ENCODE measurements at places on chromosomes 2 and 18.

DNA sequence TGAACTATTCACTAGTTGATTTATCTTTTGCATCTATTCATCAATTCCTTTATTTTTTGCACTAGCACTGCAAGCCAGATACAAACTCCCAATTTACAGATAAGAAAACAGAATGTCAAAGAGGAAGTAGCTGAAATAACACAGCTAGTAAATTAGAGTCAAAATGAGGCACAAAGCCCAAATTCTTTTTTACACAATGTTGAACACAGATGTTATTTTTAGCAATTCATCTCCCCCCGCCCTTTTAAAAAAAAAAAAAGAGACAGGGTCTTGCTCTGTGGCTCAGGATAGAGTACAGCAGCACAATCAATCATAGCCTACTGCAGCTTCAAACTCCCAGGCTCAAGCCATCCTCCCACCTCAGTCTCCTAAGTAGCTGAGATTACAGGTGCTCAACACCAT is 127.8 kb downstream of the CCBE1 start:
- no peak for DNase-seq

DNA sequence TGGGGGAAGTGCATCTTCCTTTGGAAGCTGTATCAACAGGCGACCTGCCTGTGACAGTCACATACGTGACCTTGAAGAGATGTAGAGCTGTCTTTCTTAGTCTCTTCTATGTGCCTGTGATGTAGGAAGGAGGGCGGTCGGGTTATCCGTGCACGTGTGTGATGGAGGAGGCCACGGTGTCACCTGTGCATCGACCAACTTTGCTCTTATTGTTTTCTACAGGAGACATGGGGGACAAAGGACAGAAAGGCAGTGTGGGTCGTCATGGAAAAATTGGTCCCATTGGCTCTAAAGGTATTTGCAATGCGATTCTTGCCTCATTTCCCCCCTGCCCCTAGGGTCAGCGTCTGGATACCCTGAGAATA is 20.7 kb upstream of the ALLC start:
- DNase-seq: no peak

GRCh38 chr2:216620786-216621185 is 12.4 kb upstream of the IGFBP2 start:
- no peak for DNase-seq

DNA sequence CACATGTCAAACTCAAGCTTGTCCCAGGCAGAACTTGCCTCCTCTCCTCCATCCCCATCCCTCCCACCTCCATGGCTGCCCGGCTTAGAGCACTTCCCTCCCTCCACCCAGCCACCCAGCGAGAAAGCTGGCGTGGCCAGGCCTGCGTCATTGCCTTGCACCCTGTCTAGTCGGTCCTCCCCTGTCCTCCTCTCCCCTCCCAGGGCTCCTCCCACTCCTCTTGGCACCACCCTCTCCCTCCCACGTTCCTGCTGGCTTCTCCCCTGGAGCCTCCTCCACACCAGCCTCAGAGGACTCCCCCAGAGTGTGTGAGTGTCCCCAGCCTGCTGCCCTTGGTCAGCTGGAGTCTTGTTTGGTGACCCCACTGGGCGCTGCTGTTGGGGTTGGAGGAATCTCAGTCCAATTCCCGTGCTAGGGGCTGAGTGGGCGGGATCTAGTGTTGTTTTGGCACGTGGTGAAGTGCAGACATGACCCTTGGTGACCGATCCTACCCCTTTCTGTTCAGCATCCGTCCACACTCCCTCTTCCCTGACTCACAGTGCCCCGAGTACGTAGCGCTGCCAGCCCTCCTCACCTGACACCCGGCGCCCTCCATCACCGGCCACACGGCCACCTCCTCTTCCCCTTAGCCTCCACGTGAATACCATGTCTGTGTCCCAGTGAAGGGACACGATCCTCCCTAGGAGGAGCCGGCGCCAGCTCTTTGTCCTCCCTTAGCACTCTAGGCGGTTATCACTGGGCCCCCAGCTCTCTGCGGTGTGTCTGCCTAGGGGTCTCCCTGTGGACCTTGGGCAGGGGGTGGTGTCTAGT is 41.4 kb downstream of the ATP6V1C2 start:
- DNase-seq: no peak

DNA sequence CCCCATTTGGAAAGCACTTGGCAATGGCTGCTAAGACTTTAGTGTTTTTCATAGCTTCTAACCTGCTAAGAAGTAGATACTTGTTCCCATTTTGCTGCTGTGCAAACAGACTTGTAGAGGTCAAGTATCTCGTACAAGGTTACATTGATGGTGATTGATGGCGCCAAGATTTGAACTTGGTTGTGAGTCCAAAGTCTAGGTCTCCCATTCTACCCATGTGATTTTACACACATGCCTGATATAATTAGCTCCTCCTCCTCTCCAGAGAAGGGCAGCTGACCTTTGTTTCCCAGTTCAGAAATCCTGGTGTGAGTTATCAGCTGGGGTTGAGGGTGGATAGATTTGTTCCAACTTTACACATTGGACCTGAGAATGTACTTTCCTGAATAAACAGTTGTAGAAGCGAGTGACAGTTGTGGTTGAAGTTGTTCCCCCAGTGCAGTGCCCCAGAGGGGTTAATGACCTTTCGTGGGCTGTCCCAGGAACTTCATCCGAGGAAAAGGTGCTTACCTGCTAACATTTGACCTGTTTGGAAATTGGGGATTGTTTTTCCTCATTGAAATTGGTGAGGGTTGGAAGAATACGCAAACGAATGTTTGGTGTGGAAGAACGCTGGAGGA is 10.4 kb downstream of the TCF7L1 start:
- DNase-seq: no peak

- DNase-seq: no peak
These were observed 146.7 kb downstream of the PARD3B start for GRCh38 chr2:204691911-204692510.

DNA sequence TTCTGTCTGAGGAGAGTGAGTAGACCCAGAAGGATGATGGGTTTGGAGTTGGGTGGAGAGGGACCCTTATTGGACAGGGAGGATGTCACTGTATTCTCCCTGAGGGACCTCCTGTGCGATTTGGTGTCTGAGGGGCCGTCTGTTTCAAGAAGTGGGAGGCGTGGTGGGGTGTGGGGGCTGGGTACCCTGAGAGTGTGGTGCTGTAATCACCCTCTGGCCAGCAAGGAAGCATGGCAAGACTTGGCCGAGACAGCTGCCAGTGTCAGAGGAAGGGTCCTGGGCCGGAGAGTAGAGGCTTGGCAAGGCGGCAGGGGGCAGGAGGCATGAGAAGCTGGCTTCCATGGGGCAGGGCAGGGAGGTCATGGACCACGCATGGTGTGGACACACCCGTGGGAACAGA is 43.1 kb downstream of the CTIF start:
- DNase-seq: no peak

- DNase-seq: no peak
These were observed 134.4 kb upstream of the LTBP1 start for GRCh38 chr2:32812316-32812715.

DNA sequence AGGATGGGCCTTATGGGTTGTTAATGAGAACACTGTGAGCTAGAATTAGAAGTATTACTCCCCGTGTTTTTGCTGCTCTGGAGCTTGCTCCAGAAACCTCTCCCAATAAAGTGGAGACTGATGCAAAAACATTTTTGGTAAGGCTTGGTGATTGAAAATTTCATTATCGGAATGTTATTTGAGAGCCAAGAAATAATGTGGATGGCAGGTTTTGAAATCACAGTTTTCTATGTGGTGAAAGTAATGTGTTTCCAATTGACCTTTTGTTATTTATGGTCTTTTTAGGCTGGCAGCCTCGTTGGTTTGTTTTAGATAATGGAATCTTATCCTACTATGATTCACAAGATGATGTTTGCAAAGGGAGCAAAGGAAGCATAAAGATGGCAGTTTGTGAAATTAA is 5.1 kb downstream of the PLEKHA3 start:
- no peak for DNase-seq

DNA sequence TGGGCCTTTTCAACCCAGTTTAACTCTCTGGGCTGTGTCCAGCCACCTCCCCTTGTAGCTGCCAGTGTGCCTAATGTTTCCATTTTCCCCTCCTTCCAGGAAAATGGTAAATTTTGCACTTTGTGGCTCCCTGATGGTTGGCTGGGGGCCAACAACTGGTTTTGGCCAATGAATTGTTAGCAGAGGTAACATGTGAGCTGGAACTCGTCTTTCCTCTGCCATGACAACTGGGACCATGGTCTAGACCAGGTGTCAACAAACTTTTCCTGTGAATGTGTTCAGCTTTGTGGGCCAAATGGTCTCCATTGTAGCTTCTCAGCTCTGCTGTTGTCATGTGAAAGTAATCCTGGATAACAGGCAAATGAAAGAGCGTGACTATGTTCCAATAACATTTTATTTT is 87.2 kb downstream of the DDX1 start:
- DNase-seq: no peak

DNA sequence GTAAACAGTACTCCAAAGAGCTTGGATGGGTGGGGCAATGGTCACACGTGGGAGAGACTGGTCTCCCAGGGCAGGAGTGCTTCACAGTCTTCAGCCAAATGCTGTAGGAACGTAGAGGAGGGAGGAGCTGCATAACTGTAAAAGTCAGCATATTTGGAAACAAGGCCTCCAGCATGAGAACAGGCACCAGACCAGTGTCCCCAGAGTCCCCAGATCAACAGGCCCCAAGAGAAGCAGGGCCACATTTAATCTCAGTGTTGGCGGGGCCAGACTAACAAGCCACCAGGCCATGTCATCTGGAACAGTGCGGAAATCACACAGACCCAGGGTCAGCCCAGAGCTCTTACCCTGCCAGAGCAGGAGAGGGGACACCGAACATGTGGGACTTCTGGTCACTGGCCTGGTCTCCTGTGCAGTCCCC is 63.2 kb downstream of the ADCY3 start:
- no peak for DNase-seq

DNA sequence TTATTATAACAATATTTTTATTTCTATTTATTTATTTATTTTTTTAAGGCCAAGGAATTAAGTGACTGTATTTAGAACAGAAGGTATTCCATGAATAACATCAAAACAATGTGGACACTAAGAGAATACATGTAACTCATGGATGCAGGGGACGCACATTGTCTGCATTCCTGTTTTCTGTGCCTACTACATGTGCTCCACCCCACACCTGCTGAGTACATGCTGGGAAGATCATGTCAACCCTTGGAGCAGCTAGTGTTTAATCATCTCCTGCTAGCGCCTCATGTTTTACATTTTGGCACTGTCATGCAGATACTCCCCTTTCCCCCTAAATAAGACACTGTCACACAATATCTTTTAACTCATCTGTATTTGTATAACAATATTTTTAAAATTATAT is 29.3 kb downstream of the DPYSL5 start:
- no peak for DNase-seq

GRCh38 chr2:176961775-176962619 is 250.6 kb upstream of the HNRNPA3 start:
- DNase-seq: no peak

GRCh38 chr2:182581196-182581935 is 134.7 kb upstream of the DNAJC10 start:
- no peak for DNase-seq

DNA sequence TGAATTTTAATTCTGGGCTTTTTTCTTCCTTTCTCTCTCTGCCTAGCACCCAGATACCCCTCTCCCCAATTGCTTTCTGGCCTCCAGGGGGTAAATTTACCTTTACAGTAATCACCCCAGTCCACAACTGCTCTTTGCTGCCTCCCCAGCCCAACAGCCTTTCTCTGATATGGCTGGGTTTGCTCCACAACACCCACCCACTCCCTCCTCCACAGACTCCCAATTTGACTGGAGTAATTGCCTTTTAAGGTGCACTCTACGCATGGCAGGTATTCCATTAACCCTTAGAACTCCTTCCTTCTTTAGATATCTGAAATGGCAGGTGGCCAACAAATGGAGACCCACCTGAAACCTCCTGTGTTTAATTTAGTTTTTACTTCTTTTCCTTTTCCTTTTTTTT is 3.6 kb downstream of the CELF4 start:
- DNase-seq: no peak

GRCh38 chr2:82224301-82224940 is 1919.9 kb upstream of the LRRTM1 start:
- DNase-seq: no peak

DNA sequence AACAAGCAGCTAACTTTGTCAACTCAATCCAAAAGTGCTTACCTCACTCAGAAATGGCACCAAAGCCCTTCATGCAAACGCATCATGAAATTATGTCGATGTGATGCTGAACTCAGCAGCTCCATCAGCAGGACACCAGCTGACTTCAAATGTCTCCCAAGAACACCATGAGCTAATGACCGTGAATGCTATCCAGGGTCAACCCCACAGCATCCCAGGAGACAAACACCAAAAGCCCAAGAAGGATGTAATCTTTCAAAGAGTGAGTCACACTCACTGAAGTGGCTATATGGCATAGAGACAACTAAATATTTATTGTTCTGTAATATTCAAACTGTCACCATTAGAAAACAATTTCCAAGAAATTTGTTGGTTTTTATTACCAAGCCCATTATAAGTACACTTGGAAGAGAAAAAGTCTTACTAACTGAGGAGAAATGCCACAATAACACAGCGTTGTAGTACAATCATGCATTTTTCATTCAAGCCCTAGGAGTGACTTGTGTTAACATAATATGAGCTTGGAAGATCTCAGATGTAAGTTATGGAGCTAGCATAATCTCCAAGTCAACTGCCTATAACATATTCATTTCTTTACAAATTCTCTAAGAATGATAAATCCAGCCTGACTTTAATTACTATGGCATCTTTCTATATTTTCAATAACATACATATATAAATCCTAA is 165.0 kb upstream of the CCDC68 start:
- DNase-seq: no peak

DNA sequence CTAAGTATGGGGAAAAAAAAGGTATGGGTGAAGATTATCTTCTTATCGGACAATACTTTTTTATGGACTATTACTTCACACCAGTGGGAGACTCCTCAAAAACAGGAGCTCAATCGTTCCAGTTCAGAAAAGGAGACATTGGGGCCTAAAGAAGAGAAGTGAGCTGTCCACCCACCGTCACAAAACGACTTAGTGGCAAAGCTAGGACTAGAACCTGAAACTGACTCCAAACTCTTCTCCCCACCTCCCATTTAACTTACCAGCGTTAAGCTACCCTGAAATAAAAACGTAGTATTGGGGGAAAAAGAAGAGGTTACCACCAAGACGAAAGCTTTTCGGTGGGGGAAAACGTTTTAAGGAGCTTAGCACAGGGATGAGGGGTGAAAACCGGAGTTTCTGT is 503 bp downstream of the GTF3C3 start:
- no peak for DNase-seq

- no peak for DNase-seq
These were observed 71.0 kb downstream of the NOL4 start for GRCh38 chr18:34153711-34154110.
